ENCODE measurements at places on chromosomes 7 and 10.

DNA sequence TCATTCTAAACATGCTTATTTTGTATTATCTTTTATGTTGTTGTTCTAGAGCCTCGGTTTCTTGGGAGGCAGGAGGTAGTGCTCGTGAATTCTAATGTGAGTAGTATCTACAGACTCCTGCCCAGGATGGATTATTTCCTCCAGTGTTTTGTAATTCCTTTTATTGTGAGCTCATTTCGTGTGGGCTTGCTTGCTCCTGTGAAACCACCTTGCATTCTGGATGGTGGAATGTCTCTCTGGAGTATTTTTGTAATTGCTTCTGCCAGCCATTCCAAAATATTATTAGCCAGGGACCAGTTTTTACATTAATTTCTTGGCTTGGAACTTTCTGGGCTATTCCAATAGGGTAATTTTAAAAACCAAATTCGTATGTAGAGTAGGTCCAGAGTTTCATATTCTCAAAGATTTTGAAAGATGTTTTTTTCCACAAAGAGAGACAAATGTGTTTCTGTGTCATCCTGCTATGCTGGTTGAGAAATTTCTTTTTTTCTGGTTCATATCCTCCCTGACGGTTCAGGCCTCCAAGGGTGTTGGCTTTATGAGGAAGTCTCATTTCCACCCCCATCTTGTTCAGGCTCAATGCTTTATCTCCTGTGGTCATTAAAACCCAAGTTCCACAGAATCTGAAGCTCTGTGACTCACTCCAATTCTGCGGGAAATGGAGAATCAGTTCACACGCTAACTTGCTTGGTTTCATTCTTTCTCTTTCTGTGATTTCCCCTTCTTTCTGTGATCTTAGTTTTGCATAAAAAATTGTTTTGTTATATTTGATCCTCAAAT is 41.7 kb upstream of the CALD1 start:
- DNase-seq: no peak

DNA sequence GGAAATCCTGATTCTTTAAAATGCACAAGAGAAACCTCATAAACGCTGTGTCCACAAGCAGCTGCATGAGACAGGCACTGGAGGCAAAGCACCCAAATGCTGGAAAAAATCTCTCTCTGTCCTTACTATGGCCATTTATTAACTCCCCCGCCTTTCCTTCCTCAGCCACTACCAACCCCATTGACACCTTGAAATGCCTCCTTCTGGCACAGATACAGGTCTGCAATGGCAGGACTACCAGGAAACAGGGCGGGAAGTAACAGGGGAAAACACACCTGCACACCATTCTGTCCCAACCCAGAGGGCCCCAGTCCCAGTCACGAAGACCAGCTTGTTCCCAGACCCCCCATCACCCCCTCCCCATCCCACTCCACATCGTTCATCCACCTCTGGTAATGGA is 224.3 kb downstream of the PARD3 start:
- DNase-seq: no peak

DNA sequence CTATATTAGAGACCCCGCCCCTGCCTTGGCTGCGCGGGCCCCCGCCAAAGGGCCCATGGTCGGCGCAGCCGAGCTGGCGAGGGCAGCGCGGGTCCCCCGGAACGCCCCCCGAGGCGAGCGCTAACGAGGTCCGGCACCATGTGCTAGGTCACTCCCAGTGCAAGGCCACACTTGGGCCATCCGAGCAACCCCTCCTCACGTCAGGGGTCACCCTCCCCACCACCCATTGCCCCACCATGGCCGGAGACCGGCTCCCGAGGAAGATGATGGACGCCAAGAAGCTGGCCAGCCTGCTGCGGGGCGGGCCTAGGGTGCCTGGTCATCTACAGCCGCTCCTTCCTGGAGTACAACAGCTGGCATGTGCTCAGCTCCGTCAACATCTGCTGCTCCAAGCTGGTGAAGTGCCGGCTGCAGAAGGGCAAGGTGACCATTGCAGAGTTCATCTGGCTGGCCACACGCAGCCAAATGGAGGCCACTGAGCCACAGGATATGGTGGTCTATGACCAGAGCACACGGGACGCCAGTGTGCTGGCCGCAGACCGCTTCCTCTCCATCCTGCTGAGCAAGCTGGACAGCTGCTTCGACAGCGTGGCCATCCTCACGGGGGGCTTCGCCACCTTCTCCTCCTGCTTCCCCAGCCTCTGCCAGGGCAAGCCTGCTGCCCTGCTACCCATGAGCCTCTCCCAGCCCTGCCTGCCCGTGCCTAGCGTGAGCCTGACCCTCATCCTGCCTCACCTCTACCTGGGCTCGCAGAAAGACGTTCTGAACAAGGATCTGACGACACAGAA is 12.4 kb upstream of the SEC24C start:
- no peak for DNase-seq

DNA sequence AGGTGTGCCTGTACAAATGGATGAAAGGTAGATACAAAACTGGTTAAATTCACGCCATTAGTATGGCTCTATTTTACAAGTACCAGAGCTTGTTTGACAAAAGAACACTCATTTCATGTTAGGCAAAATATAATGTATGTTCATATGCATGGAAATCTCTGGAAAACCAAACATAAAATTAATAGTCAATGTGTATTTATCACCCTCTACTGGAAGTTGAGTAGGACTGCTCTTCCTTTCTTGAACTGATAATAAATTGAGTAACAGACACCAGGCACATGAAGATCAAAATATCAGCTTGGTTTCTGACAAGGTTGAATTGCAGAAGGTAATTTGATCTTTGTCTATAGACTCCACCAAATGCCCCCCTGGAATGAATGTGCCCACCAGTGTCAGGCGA is 19.8 kb upstream of the AKR1B1 start:
- DNase-seq: no peak

- no peak for DNase-seq
These were observed 213.6 kb upstream of the FOXK1 start for GRCh38 chr7:4468320-4469102.

DNA sequence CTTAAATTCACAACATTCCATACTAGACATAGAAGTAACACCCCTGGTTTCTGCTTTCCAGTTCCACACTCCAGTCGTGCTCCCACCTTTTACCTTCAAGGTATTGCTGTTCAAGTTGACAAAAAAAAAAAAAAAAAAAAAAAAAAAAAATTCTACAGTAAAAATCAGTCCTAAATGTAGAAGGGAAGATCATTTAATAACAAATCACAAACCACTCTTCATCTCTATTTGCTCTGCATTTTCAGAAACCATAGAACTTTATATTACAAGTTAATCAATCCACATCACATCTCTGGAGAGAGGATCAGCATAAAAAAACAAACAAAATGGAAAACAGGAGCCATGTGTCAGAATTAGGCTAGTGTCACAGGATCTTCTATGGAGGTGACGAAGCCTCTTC is 206.3 kb upstream of the KLF14 start:
- DNase-seq: no peak

GRCh38 chr10:51433949-51434475 is 265.4 kb downstream of the CSTF2T start:
- DNase-seq: no peak

DNA sequence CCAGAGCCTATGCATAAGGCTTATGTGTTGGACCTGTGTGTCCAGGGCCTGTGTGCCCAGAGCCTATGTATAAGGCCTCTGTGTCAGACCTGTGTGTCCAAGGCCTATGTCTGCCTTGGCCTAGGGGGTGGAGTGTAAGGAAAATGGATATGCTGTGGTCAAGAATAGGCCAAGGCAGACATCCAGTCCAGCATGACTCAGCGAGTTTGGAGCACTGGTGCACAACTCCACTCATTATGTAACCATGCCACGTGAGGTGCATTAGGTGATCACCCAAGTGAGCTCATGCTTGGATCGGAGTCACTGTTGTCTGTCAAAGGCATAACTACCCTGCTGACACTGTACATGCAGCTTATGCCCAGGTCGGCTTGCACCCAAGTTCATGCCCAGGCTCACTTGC is 238.9 kb downstream of the CACNA2D1 start:
- DNase-seq: no peak

DNA sequence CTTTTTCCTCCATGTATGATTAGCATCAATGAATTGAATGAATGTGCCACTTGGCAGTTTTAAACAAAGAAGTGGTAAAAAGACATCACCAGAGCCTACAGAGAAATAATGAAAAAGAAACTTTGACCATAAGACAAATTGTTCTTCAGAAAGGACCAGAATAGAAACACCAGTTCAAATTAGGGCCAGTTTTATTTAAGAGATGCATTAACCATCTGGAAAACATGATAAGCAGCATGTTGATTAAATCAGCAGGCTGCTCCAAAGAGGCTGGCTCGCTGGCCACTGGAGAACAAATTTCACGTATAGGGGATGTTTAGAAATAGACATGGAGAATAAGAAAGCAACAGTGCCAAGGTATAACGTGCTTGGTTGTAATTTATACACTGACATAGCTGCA is 242.3 kb upstream of the AOAH start:
- DNase-seq: no peak

- no peak for DNase-seq
These were observed 64.8 kb upstream of the MEOX2 start for GRCh38 chr7:15751191-15751701.

GRCh38 chr7:18059171-18059570 is 31.5 kb upstream of the PRPS1L1 start:
- no peak for DNase-seq

GRCh38 chr7:44639671-44640321 is 33.4 kb downstream of the OGDH start:
- DNase-seq: no peak

DNA sequence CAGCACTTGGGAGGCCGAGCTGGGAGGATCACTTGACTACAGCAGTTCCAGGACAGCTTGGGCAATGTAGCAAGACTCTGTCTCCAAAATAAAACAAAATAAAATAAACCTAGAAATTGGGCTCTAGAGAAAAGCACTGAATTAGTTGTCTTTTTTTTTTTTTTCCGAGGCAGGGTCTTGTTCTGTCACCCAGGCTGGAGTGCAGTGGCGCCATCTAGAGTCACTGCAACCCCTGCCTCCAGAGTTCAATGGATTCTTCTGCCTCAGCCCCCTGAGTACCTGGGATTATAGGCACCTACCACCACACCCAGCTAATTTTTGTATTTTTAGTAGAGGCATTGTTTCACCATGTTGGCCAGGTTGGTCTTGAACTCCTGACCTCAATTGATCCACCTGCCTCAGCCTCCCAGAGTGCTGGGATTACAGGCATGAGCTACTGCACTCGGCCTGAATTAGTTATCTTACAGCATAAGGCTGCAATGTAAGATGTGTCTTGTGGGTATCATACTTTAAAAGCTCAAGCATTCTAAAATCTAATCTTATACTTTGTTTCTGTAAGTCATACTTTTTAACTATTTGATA is 12.8 kb downstream of the MEIG1 start:
- DNase-seq: no peak

- DNase-seq: no peak
These were observed 42.3 kb downstream of the AKR1E2 start for GRCh38 chr10:4868357-4868657.

DNA sequence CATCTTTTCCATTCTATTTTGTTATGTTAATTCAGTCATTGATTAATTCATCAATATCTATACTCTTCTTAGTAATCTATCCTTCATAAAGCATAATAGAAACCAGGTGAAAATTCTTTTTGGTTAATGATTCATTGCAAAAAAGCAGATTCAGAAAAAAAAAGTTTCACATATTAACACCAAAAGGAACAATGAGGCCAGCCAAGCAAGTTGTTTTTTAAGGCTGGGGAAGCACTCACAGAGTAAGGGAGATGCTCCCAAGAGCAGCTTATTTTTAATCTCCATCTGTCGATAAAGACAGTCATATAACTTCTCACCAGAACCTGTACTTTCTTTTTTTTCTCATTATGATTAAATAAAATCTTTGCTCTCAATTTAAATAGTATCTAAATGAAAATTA is 95.8 kb downstream of the CACNA2D1 start:
- no peak for DNase-seq

- no peak for DNase-seq
These were observed 45.8 kb downstream of the XPNPEP1 start for GRCh38 chr10:109877546-109877945.

- DNase-seq: no peak
These were observed 30.4 kb upstream of the LRRC18 start for GRCh38 chr10:48970046-48970445.

GRCh38 chr7:40115936-40116335 is 18.5 kb downstream of the MPLKIP start:
- no peak for DNase-seq

- no peak for DNase-seq
These were observed 51.1 kb downstream of the CPEB3 start for GRCh38 chr10:92239600-92240288.

DNA sequence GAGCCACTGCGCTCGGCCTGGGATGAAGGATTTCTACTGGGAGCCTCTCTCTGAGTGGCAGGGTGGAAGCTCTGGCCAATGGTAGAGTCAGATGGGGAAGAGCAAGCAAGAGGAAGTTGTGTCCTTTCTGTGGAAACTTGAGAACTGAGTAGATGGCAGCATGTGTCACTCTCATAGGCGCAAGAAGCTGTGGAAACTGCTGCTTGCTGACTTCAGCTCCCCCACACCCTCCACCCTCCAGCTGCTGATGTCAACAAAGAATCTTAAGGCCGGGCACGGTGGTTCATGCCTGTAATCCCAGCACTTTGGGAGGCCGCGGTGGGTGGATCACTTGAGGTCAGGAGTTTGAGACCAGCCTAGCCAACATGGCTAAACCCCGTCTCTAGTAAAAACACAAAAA is 39.8 kb upstream of the SRGN start:
- DNase-seq: no peak

- no peak for DNase-seq
These were observed 2.6 kb upstream of the HOXA9 start for GRCh38 chr7:27167916-27168264.

DNA sequence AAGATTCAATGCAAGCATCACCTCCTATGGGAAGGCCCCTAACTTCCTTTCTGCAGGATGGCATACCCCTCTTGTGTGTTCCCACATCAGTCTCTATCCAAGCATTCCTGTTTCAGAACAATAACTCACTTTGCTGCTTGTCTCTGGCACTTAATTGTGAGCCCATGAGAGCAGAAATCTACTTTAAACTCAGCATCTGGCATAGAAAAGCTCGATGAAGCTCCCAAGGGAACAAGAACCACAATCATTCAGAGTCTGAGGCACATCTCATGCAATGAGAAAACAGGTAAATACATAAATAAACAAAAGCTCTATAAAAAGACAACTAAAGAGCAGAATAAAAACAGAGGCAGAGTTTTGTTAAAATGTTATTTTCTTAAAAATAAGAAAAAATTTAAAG is 66.2 kb downstream of the VPS41 start:
- no peak for DNase-seq

GRCh38 chr10:23001901-23002516 is 74.2 kb downstream of the ARMC3 start:
- no peak for DNase-seq

DNA sequence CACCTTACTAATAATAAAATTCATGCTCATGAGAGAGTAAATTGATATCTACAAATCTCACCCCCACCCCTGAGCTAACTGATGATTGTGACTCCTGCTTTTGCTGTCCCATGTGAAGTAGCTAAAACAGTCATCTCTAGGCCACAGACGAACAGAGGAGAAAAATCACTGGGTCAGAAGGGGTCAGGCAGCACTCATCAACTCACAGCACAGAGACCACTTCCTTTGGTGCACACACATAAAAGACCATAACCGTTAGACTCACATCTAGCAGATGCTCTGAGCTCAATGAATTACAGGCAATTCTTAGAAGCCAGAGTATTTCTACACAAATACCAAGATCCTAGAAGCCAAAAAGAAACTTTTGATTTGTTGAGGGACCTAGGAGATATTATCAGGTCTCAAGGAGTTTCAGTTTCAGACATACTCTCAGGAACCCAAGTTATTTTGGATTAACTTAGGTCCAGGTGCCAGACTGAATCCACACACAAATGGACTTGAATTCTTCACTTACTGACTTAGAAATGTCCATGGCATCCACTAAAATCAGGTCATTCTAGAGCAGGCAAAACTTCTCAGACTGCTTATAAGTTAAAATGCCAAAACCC is 65.0 kb upstream of the TES start:
- no peak for DNase-seq
